ENCODE measurements at places on chromosomes 16 and 17.

- H3K27ac ChIP-seq = no peak overlapping the region
- no peaks in the 10 kb centered on the region for H3K4me1 ChIP-seq
Measured at GRCh38 chr16:20203272-20203671, 124.0 kb downstream of the GP2 start.

DNA sequence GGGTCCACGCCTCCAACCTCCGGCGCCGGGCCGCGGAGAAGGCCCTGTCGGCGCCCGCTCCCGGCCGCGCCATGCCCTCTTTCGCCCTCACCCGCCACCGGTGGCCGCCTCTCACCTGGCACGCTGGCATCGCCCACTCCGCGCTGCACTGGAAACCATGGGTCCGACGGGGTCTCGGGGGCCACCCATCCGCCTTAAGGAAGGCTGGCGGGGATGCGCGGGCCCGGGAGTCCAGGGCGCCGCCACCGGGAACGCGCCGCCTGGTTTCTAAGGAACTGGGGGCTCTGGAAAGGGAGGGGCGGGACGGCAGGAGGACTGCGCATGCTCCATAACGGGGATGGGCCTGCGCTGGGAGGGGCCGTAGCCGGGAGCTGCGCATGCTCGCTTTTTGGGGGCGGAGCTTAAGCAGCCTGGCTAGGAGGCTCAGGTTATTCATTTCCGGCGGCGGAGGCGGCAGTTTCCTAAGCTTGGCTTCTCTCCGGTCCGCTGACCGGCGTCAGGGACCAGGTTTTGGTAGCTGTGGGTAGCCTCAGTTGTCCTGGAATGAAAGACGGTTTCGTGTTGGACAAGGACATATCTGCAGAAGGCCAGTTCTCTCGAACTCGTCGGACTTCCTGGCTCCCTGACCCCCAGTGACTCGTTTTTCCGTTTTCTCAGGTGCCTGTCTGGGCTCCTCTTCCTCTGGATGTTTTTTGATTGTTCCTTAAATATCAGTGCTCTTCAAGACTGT is at the start of gene GFOD2:
Gene GFOD2 (minus strand): TSS at position 269 of the 730 bp plus-strand sequence. CDS start 33,601 bp downstream, outside the sequence.
- peak within 1 kb of the TSS; percentile 96 for H3K27ac ChIP-seq
- peaks cover 36% of the 10 kb centered on the region for H3K4me1 ChIP-seq
- H3K36me3 ChIP-seq = peaks cover 2% of the 10 kb centered on the region
- H3K4me3 ChIP-seq = peak within 1 kb of the TSS; percentile 96

- H3K4me3 ChIP-seq = no peak overlapping the region
- H3K27me3 ChIP-seq = peaks cover 20% of the 10 kb centered on the region
- DNase-seq = no peak
- H3K27ac ChIP-seq = no peak overlapping the region
- H3K4me1 ChIP-seq = peaks cover 22% of the 10 kb centered on the region
Measured at GRCh38 chr17:10121971-10122707, 76.3 kb downstream of the GAS7 start.

- no peaks in the 10 kb centered on the region for H3K4me1 ChIP-seq
- no peak for DNase-seq
- H3K4me3 ChIP-seq = no peak overlapping the region
- no peak overlapping the region for H3K27ac ChIP-seq
- H3K36me3 ChIP-seq = no peaks in the 10 kb centered on the region
Measured at GRCh38 chr16:62977876-62978275, 941.6 kb upstream of the CDH8 start.

GRCh38 chr17:5789528-5789927 is 205.2 kb upstream of the NLRP1 start:
- no peak overlapping the region for H3K4me3 ChIP-seq
- DNase-seq = no peak
- peaks cover 32% of the 10 kb centered on the region for H3K27me3 ChIP-seq
- H3K4me1 ChIP-seq = no peaks in the 10 kb centered on the region
- H3K27ac ChIP-seq = no peak overlapping the region

DNA sequence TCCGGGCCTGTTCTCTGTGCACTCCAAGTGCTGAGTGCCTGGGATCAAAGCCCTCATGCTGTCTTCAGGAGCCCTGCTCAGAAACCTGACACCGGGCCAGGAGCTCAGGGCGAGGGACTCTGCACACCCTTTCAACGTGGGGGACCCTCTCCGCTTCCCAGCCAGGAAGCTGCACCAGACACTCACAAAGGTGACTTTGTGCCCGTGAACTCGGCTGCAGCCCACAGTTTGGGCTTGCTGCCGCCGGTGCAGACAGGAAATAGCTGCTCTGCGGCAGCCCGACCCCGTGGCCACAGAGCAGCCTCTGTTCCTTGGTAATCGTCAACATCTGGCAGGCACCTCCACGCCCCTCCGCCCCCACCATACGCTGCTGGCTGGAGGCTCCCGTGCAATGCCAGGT is 93.4 kb upstream of the METRNL start:
- no peak overlapping the region for H3K27ac ChIP-seq
- peak; percentile 64 for DNase-seq
- H3K36me3 ChIP-seq = peaks cover 4% of the 10 kb centered on the region
- H3K27me3 ChIP-seq = no peaks in the 10 kb centered on the region
- peaks cover 22% of the 10 kb centered on the region for H3K4me1 ChIP-seq

DNA sequence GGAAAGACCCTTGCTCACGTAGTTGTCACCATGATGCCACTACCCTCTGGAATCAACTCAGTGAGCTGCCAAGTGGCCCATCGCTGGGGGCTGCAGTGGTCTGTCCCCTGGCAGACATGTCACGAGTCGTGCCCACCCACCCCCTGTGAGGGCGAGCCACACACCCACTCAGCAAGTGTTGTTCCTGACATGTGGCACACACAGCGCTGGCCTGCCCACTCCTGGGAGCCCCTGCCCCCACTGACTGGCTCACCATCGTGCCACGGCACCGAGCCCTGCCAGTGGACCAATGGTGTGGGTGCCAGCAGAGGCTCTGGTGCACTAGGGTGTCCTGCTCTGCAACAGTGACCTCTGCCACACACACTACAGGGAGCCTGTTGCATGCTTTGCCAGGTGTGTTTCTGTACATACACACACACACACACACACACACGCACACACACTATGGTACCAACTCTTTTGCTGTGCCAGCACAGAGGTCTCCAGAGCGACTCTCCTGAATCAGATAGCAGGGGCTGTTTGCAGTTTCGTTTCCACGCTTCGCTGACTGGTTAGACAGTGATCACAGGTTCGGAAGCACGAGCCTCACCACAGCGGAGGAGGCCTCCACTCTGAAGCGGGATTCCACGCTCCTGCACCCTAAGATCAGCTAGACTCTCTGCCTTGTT is 7.7 kb downstream of the RTN4RL1 start:
- H3K4me3 ChIP-seq = no peak overlapping the region
- no peaks in the 10 kb centered on the region for H3K36me3 ChIP-seq
- H3K27me3 ChIP-seq = peaks cover 6% of the 10 kb centered on the region
- no peaks in the 10 kb centered on the region for H3K4me1 ChIP-seq
- no peak overlapping the region for H3K27ac ChIP-seq
- no peak for DNase-seq

GRCh38 chr17:78430892-78431691 is 52.6 kb downstream of the PGS1 start:
- H3K36me3 ChIP-seq = peaks cover 5% of the 10 kb centered on the region
- DNase-seq = no peak
- no peaks in the 10 kb centered on the region for H3K27me3 ChIP-seq
- no peak overlapping the region for H3K4me3 ChIP-seq
- no peak overlapping the region for H3K27ac ChIP-seq

DNA sequence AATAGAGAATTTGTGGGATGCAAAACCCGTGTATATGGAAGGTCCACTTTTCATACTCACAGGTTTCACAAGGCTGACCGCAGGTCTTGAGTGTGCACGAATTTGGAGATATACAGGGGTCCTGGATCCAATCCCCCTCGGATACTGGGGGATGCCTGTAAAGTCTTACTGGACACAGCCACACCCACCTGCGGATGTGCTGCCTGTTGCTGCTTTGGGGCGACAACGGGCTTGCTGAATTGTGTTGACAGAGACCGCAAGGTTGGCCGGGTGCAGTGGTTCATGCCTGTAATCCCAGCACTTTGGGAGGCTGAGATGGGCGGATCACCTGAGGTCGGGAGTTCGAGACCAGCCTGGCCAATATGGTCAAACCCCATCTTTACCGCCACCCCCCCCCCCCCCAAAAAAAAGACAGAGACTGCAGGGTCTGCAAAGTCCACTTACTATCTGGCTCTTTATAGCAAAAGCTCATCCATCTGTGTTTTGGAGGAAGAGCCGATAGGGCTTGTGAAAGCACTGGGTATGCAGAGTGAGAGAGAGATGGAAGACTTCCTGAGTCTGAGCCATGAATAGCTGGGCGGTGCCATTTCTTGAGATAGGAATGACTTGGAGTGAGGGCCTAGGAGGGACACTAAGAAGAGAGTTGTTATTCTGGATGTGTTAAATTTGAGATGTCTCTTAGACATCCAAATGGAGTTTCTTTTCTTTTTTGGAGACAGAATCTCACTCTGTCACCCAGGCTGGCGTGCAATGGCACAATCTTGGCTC is 6.4 kb upstream of the COG1 start:
- H3K27ac ChIP-seq = no peak overlapping the region
- no peaks in the 10 kb centered on the region for H3K4me1 ChIP-seq
- no peaks in the 10 kb centered on the region for H3K27me3 ChIP-seq
- no peak for DNase-seq
- H3K36me3 ChIP-seq = peaks cover 7% of the 10 kb centered on the region

GRCh38 chr16:19485611-19486010 is 36.3 kb downstream of the GDE1 start:
- DNase-seq = no peak
- H3K4me3 ChIP-seq = no peak overlapping the region
- H3K27me3 ChIP-seq = no peaks in the 10 kb centered on the region
- no peak overlapping the region for H3K27ac ChIP-seq

DNA sequence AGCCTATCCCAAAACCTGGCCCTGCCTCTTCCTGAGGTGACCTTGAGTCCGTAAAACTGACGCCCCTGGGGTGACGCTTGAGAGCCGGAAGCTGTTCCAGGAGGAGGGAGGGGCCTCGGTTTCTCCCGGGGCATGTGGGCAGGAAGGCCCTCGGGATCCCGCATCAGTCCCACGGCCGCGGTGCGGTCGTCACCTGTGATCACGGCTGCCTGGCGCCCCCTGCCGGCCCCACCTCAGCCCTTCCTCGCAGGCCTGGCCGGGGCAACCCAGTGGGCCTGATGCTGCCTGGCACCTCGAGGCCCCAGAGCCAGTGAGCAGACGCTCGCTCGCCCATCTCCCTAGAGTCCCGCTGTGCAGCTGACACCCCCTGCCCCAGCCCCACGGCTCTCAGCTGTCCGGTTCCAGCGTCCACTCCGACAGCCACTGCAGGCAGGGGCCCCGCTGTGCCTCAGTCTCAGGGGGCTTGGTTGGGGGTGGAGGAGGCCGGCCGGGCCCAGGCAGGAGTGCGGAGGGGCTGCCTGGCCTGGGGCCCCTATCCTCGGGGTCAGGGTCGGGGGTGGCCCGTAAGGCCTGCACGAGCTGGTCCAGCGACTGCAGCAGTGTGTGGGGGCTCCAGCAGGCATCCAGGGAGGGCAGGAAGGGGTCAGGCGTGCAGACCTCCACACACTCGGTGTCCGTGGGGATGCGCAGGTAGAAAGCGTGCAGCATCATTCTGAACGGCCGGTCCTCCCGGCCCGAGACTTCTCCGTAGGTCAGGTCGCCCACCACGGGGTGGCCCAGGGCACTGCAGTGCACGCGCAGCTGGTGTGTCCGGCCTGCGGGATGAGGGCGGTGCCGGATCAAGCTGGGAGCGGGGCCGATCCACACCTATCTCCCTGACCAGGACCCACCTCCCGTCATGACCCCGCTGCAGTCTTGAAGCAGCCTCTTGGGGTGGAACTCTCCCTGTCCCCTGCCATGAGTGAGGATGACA is 2.3 kb downstream of the RPUSD1 start:
- no peaks in the 10 kb centered on the region for H3K27me3 ChIP-seq
- H3K4me3 ChIP-seq = peak overlapping the region; percentile 83
- H3K27ac ChIP-seq = no peak overlapping the region
- peak; percentile 79 for DNase-seq
